Prostate gland (tissue), 2 donors: ENCODE measurements at places on chromosomes 7 and 10.

- no peaks in the 10 kb centered on the region for H3K27me3 ChIP-seq
- peak overlapping the region; percentile 62 for H3K4me3 ChIP-seq
- DNase-seq, result peak; percentile 86
Observed at GRCh38 chr7:87220026-87220733, 648 bp upstream of the TMEM243 start.

DNA sequence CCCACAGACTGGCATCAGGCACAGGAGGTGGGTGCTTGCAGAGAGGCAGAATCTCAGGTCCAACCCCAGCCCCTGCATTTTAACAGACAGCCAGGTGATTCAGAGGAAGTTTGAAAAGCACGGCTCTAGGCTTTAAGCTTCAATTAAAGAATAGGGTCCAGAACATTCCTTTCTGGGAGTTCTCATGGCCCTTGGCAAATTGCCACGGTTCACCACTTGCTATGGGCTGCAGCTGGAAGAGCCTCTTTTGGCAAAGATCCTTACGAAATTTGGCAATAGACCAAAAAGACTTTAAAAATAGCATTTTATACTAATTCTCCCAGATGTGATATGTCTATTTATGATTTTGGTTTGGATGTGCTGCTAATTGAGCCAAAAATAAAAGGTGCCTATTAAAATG lies 148.1 kb downstream of the ITGA8 start:
- H3K36me3 ChIP-seq, result no peaks in the 10 kb centered on the region
- H3K27me3 ChIP-seq, result no peaks in the 10 kb centered on the region
- H3K4me3 ChIP-seq, result no peak overlapping the region
- no peak overlapping the region for H3K27ac ChIP-seq

DNA sequence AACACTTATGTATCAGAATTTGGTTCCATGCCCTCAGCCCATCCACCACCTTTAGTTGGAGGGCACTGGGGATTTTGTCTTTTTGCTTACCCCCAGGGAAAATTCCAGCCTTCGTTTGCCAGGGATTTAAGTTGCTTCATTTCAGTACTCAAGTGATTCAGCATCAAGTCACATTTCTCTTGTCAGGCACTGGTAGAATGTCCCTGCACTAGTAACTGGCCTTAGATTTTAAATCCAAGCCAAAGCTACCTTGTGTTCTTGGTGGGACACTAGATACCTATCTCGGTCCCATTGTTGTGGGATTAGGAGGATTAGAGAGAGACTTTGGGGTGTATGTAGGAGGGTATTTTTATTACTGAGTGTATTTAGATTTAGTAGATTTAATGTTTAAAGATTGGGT lies 613.1 kb downstream of the SUGCT start:
- no peaks in the 10 kb centered on the region for H3K36me3 ChIP-seq
- H3K4me3 ChIP-seq, result no peak overlapping the region
- no peaks in the 10 kb centered on the region for H3K27me3 ChIP-seq
- H3K27ac ChIP-seq, result no peak overlapping the region
- no peaks in the 10 kb centered on the region for H3K4me1 ChIP-seq

DNA sequence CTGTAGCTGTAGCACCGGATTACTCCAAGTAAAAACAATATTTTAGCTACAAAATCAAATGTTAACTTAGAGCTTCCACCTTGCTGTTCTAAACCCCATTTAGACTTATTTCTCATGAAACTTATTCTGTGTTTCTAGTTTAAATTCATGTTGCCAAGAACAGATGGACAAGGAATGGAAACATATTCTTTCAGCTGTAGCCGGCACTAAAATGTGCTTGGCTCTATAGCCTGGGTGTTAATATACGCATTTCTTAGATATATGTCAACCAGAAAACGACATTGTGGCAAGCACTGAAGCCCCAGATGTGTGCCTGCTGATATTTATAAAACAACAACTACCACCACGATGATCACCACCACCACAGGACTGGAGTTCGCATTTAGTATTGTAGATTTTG lies 190.3 kb upstream of the ETV1 start:
- H3K36me3 ChIP-seq, result no peaks in the 10 kb centered on the region
- DNase-seq, result no peak
- no peaks in the 10 kb centered on the region for H3K4me1 ChIP-seq
- H3K4me3 ChIP-seq, result no peak overlapping the region
- no peaks in the 10 kb centered on the region for H3K27me3 ChIP-seq

- no peak for DNase-seq
- no peak overlapping the region for H3K27ac ChIP-seq
- no peaks in the 10 kb centered on the region for H3K27me3 ChIP-seq
- H3K36me3 ChIP-seq, result no peaks in the 10 kb centered on the region
Observed at GRCh38 chr10:29522061-29522855, 112.5 kb downstream of the SVIL start.

GRCh38 chr7:10225275-10225674 lies 748.4 kb upstream of the PHF14 start:
- no peak for DNase-seq
- H3K27ac ChIP-seq, result no peak overlapping the region
- H3K4me1 ChIP-seq, result no peaks in the 10 kb centered on the region

GRCh38 chr10:89032141-89032891 lies 41.7 kb downstream of the FAS start:
- DNase-seq, result peak; percentile 17
- H3K4me1 ChIP-seq, result peaks cover 3% of the 10 kb centered on the region
- no peak overlapping the region for H3K27ac ChIP-seq
- no peaks in the 10 kb centered on the region for H3K36me3 ChIP-seq
- no peaks in the 10 kb centered on the region for H3K27me3 ChIP-seq
- H3K4me3 ChIP-seq, result no peak overlapping the region

GRCh38 chr7:15330943-15331342 lies 230.9 kb downstream of the AGMO start:
- no peaks in the 10 kb centered on the region for H3K4me1 ChIP-seq
- H3K4me3 ChIP-seq, result no peak overlapping the region
- no peak for DNase-seq
- no peaks in the 10 kb centered on the region for H3K27me3 ChIP-seq
- H3K27ac ChIP-seq, result no peak overlapping the region

- H3K4me3 ChIP-seq, result no peak overlapping the region
- no peak overlapping the region for H3K27ac ChIP-seq
- H3K27me3 ChIP-seq, result peaks cover 37% of the 10 kb centered on the region
- H3K4me1 ChIP-seq, result peaks cover 8% of the 10 kb centered on the region
Observed at GRCh38 chr10:100653957-100654781, 91.2 kb upstream of the PAX2 start.

- H3K4me3 ChIP-seq, result no peak overlapping the region
- H3K27me3 ChIP-seq, result no peaks in the 10 kb centered on the region
- no peaks in the 10 kb centered on the region for H3K36me3 ChIP-seq
- H3K4me1 ChIP-seq, result peaks cover 7% of the 10 kb centered on the region
- DNase-seq, result no peak
Observed at GRCh38 chr7:42924223-42924838, 7.6 kb downstream of the PSMA2 start.
